ENCODE measurements at places on chromosomes 5 and 9.

GRCh38 chr5:120517607-120518252 is 53.6 kb downstream of the PRR16 start:
- DNase-seq, result no peak

DNA sequence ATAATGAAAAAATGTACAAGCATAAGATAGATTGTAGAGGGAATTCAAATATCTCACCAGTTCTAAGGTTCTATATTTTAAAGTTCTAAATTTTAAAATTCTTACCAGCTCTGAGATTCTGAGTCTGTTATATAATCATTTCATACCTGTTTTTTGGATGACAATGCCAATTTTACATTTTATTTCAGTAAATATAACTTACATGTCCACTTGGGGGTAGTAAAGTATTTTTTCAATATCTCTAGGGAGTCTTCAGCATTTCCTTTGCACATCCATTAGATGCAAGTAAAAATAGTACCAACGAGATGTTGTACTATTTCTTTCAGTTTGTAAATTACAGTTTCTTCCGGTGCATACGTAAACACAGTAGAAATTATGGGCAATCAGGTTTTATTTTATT is 25.7 kb downstream of the NMUR2 start:
- DNase-seq, result no peak

- no peak for DNase-seq
Observed at GRCh38 chr5:30103052-30103451, 1090.4 kb upstream of the CDH6 start.

DNA sequence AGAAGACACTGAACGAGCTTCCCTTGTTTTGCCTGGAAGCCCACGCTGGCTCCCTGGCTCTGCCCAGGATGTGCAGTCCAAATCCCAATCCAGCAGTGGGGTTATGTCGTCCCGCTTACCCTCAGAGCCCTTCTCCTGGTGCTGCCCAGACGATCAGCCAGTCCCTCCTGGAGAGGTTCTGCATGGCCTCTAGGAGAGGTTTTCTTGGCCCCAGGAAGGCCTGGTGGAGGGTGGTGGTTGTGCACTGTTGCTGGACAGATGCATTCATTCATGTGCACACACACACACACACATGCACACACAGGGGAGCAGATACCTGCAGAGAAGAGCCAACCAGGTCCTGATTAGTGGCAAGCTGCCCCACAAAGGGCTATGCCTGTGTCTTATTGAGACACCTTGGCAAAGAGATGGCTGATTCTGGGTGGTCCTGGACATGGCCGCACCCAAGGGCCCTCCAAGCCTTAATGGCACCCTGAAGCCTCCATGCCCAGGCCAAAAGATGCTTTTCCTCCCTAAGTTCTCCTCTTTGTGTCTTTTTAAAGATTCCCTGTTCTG is 10.5 kb upstream of the OLFM1 start:
- no peak for DNase-seq

- DNase-seq, result no peak
Observed at GRCh38 chr5:75526070-75526469, 14.4 kb downstream of the POLK start.
